Neural crest cell (in vitro differentiated cells): ENCODE measurements at places on chromosomes 5 and 9. TPM values are rescaled to one million over a fixed set of nuclear protein-coding genes. Genes with fewer than 3 reads are reported as not detected.

DNA sequence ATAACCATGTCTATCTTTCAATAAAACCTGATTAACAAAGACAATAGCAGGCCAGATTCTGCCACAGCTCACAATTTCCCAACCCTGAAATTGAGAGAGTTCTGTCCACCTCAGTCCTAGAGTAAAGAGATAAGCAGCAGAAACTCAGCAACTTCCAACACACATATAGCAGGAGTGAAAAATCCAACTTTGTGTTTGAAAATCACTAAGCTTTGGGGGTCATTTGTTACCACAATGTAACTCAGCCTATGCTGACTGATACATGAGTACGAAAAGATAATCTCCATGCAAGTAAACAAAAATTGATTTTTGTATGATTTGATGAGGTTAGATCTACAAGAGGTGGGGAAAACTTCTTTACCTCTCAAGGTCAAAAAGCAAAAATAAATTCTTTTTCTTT is 231.0 kb upstream of the DAPK1 start:
- no peaks in the 10 kb centered on the region for H3K36me3 ChIP-seq
- H3K4me3 ChIP-seq = no peak overlapping the region
- DNase-seq = no peak
- H3K27me3 ChIP-seq = no peaks in the 10 kb centered on the region
- no peak overlapping the region for H3K27ac ChIP-seq

OTULINL gene
- total RNA-seq = 3.4 and 5.3 TPM in 2 replicates

GRCh38 chr5:108743319-108743718 is 4.4 kb upstream of the FER start:
- H3K36me3 ChIP-seq = no peaks in the 10 kb centered on the region
- H3K27me3 ChIP-seq = no peaks in the 10 kb centered on the region
- no peak overlapping the region for H3K4me3 ChIP-seq
- DNase-seq = no peak
- H3K27ac ChIP-seq = no peak overlapping the region

EFNA5 gene
- total RNA-seq = 42.2 and 43.0 TPM in 2 replicates

- peaks cover 17% of the 10 kb centered on the region for H3K4me1 ChIP-seq
- H3K27ac ChIP-seq = no peak overlapping the region
- DNase-seq = no peak
- H3K27me3 ChIP-seq = no peaks in the 10 kb centered on the region
- no peak overlapping the region for H3K4me3 ChIP-seq
- H3K36me3 ChIP-seq = no peaks in the 10 kb centered on the region
These were observed 53.7 kb upstream of the ADAMTS19 start for GRCh38 chr5:129406440-129406839.

DNA sequence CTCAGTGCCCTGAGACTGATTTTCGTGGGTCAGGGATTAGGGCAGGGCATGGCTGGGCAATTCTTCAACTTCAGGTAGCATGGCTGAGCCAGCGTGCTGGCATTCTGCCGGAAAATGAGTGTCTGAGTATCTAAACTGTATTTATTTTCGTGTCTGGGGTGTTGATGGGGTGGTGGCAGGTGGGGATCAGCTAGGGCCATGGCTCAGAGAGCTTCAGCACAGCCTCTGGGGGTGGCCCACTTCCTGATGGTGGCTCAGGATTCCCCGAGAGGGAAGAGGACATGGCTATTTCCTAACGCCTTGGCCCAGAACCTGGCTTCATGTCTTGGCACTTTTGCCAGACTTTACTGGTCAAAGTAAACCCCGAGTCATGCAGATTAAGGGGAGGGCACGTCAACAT is 260.5 kb downstream of the GADD45G start:
- H3K4me1 ChIP-seq = peaks cover 7% of the 10 kb centered on the region
- no peak overlapping the region for H3K27ac ChIP-seq
- DNase-seq = no peak
- H3K36me3 ChIP-seq = no peaks in the 10 kb centered on the region

GRCh38 chr5:180352116-180353047 is 754 bp downstream of the GFPT2 start:
- no peaks in the 10 kb centered on the region for H3K36me3 ChIP-seq
- H3K4me1 ChIP-seq = peaks cover 25% of the 10 kb centered on the region
- H3K27ac ChIP-seq = no peak overlapping the region
- H3K4me3 ChIP-seq = peak overlapping the region; percentile 93

AIF1L gene
- total RNA-seq = 118 and 122 TPM in 2 replicates

DNA sequence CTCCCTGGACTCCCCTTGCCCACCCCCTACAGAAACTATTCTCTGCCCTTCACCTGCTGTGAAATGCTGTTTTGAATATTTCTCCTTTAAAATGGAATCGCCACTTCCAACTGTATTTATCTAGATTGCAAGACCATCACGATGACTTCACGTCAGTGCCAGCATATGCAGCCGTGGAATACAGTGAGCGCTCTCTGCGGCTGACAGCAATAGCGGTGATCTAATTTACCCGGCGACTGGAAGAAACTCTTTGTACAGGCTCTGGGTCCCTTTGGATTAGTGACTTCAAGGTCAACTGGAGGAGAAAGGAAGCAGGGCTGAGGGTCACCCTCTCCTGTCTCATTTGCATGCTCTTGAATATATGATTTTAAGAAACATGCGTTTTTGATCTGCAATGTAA is 192.0 kb downstream of the IRX1 start:
- H3K36me3 ChIP-seq = no peaks in the 10 kb centered on the region
- H3K4me1 ChIP-seq = peaks cover 45% of the 10 kb centered on the region
- H3K27me3 ChIP-seq = peaks cover 3% of the 10 kb centered on the region
- DNase-seq = peak; percentile 6
- H3K27ac ChIP-seq = no peak overlapping the region

FOXE1 gene
- 0.09 TPM in 1 of 2 replicates, not detected in the other for total RNA-seq

DNA sequence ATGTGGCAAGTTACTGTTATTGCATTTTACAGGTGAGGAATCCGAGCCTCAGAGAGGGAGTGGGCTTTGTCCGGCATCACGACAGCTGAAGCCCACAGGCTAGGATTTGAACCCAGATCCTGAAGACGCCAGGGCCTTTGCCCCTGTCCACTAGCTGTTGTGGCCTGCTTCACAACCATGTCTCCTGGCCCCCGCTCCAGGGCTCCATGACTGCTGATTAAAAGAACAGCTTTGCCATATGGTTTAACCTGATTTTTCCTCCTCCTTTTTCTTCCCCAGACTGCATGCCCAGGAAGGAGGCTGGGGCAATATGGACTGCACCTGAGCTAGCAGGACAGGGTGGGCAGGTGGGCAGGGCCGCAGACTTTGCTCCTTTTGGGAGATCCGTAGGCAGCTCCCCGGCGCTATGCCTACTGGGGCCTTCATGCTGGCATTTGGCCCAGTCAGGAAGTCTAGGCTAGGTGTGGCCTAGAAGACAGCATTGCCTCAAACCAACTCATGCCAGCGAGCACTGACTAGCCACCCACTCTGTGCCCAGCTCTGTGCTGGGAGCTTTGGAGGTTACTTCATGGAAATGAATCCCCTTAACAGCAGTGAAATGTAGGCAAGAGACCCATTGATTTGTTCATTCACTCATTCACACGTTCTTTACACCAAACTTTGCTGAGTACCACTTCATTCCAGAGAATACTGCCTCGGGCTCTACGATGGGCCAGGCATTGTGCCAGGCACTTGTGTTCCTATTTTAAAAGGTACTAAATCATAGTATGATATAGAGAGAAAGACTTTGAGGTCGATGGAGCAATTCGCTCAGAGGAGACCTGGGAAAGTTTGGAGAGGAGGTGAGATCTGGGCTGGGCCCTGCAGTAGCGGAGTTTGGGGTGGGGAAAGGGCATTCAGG is 94.3 kb upstream of the CPEB4 start:
- H3K27ac ChIP-seq = no peak overlapping the region
- no peaks in the 10 kb centered on the region for H3K27me3 ChIP-seq
- no peak overlapping the region for H3K4me3 ChIP-seq

GRCh38 chr5:146409054-146409671 is 38.0 kb upstream of the TCERG1 start:
- peak overlapping the region; percentile 13 for H3K4me3 ChIP-seq
- peaks cover 28% of the 10 kb centered on the region for H3K4me1 ChIP-seq
- no peaks in the 10 kb centered on the region for H3K36me3 ChIP-seq
- H3K27ac ChIP-seq = peak overlapping the region; percentile 0
- no peak for DNase-seq

UGCG gene
- total RNA-seq = 20.6 and 21.2 TPM in 2 replicates

DNA sequence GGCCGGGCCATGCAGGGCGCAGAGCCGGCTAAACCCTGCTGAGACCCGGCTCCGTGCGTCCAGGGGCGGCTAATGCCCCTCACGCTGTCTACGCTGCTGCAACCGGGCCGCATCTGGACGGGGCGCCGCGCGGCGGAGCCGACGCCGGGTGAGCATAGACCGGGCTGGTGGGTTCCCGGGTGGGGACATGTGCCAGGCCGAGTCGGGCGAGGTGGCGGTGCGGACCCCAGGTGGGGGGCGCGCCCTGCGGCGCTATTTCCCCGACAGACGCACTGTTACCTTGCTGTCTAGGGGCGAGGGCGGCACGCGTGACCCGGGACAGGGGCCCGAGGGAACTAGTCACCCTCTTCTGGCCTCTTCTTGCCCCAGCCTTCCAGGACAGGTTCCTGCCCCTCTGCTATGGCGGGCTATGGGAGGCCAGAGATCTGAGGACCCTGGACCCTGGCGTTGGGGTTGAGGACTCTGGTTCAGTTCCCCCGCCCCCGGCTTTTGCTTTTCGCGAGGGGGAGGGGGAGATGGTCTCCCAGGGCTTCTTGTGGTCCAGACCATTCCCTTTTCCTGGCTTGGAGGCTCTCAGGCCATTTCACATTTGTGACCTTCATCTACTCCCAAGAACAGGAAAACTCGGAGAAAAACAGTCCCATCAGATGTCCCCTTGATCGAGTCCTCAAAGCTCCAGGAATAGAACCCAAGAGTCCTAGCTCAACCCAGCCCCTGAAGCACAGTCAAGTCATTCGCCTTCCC is 536 bp downstream of the SLC27A4 start:
- no peaks in the 10 kb centered on the region for H3K36me3 ChIP-seq
- peak overlapping the region; percentile 95 for H3K4me3 ChIP-seq
- peaks cover 2% of the 10 kb centered on the region for H3K27me3 ChIP-seq
- no peak overlapping the region for H3K27ac ChIP-seq
- peaks cover 7% of the 10 kb centered on the region for H3K4me1 ChIP-seq

GRCh38 chr5:151699071-151699901 is 12.6 kb upstream of the SPARC start:
- H3K27me3 ChIP-seq = no peaks in the 10 kb centered on the region
- peak overlapping the region; percentile 3 for H3K4me3 ChIP-seq
- H3K4me1 ChIP-seq = peaks cover 59% of the 10 kb centered on the region

- no peak overlapping the region for H3K4me3 ChIP-seq
- no peak overlapping the region for H3K27ac ChIP-seq
- no peaks in the 10 kb centered on the region for H3K27me3 ChIP-seq
- no peak for DNase-seq
- peaks cover 7% of the 10 kb centered on the region for H3K36me3 ChIP-seq
These were observed 10.8 kb downstream of the DMAC1 start for GRCh38 chr9:7788772-7789171.

CAMK4 gene
- 9.4 and 10.0 TPM in 2 replicates for total RNA-seq

- no peak overlapping the region for H3K4me3 ChIP-seq
- DNase-seq = no peak
- H3K27me3 ChIP-seq = no peaks in the 10 kb centered on the region
These were observed 6.1 kb upstream of the RASGEF1C start for GRCh38 chr5:180214870-180215770.

GRCh38 chr5:85814596-85814995 is 803.1 kb upstream of the COX7C start:
- H3K27ac ChIP-seq = no peak overlapping the region
- no peaks in the 10 kb centered on the region for H3K27me3 ChIP-seq
- no peak for DNase-seq

DNA sequence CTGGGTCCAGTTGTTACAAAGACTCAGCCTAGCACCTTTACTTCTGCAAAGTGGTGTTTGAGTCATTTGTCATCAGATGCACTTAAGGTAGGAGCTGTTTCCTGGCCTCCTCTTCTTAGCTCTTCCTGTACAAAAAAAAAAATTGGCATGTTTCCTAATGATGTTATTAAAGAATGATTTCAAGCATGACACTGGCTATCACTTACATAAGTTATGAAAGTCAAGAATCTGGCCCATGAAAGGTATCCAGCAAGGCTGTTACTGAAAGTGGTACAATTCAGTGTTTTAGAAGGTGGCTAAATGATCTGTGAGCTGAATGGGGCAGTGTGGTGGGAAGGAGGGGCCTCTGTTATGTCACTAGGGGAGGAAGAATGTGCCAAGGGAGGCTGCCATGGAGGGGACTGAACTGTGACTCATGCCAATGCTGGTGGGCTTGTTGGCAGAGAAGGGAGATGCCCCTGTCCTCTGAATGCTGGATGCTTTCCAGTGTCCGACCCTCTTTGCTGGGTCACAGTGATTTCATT is 175.1 kb upstream of the MAP1B start:
- no peak overlapping the region for H3K27ac ChIP-seq
- peaks cover 17% of the 10 kb centered on the region for H3K4me1 ChIP-seq
- H3K36me3 ChIP-seq = no peaks in the 10 kb centered on the region
- H3K4me3 ChIP-seq = no peak overlapping the region

LCN1 gene
- total RNA-seq = not detected in 2 replicates

DNA sequence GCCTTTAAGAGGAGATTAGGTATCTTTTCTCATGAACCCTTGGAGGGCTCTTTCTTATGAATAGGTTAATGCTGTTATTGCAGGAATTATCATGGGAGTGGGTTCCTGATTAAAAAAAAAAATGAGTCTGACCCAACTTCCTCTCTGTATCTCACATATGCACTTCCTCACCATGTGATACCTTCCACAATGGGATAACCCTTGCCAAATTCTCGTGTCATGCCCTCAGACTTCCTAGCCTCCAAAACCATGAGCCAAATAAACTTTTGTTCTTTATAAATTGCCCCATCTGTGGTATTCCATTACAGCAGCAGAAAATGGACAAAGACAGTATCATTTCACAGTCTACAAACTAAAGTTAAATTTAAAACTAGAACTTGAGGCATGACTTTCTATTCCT is 1.0 kb downstream of the OR1B1 start:
- no peaks in the 10 kb centered on the region for H3K4me1 ChIP-seq
- no peak overlapping the region for H3K27ac ChIP-seq
- H3K4me3 ChIP-seq = no peak overlapping the region
- peaks cover 10% of the 10 kb centered on the region for H3K27me3 ChIP-seq
- no peak for DNase-seq
- no peaks in the 10 kb centered on the region for H3K36me3 ChIP-seq

DNA sequence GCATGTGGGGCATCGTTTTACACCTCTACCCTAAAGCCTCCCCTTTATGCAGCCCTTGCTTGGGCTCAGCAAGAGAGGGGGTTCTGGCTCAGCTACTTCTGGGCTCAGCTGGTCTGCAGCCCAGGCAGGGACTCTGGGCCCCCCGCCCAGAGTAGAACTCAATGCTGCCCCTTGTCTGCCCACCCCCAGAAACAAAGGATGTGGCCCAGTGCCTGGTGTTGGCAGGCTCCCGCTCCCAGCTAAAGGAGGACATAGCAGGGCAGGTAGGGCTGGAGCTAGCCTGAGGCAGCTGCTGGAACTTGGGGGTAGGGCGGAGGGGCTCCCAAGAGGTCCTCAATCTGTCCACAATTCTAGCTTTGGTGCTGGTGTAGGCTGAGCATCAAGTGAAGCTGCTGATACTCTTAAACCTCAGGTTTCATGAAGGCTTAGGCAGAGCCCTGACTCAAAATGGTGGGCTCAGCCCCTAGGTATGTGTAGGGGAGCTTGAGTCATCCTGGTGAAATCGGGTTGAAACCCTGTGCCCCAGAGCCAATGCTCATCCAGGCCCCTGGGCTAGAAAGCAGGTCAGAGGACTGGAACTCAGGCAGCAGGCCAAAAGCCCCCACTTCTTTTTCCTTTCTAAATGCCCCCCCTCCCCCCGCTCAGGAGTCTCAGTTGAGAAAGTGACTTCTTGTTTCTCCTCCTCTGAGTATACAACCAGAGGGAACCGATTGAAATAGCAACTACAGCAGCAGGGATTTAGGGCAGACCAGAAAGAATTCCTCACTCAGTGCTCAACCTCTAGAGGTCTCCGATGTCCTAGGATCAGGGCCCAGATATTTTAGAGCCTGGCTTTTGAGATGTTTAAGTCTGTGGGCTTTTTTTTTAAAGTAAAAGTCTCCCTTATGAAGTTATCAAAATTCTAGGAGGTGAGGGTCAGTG is 11.4 kb downstream of the PSD2 start:
- DNase-seq = no peak
- H3K27ac ChIP-seq = no peak overlapping the region
- H3K4me1 ChIP-seq = no peaks in the 10 kb centered on the region
- H3K27me3 ChIP-seq = peaks cover 27% of the 10 kb centered on the region
